ENCODE measurements at places on chromosomes 2 and 18.

- no peak for DNase-seq
These were observed 39.7 kb downstream of the C2orf76 start for GRCh38 chr2:119326938-119327337.

DNA sequence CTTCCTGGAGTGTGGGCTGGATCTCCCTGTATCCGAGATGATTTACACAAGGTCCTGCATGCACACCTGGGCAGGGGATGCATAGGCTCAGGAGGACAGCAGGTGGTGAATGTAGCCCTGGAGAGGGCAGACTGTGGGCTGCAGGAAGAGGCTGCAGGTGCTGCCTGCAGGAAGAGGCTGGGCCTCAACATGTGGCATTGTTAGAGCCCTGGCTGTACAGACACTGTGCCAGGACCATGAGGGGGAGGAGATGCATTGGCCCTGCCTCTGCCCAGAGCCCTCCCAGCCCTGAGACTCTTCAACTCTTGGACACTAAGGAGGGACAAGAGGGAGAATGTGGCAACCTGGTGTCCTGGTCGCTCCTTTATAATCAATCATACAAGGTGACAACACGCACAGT is 392.8 kb downstream of the TNS1 start:
- DNase-seq = no peak

- no peak for DNase-seq
These were observed 12.6 kb downstream of the MFSD2B start for GRCh38 chr2:24022324-24022974.

GRCh38 chr18:13328213-13328612 is 109.7 kb downstream of the LDLRAD4 start:
- DNase-seq = no peak

DNA sequence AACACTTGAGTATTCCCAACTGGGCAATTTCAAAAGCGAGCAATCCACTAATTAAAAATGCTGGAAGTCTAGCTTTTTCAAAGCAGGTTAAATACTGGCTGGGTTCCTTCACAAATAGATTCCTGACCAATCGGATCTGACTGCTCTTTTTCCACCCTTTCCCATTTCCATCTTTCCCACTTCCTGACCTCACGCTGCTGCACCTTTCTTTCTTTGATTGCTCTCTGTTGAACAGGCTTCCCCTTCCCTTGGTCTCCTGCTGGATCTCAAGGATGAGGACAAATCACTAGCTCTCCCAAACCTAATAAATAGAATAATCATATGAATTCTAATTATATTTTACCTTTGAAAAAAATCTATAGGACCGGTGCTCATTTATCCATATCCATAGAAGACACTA is 121.2 kb downstream of the TCF4 start:
- DNase-seq = no peak

DNA sequence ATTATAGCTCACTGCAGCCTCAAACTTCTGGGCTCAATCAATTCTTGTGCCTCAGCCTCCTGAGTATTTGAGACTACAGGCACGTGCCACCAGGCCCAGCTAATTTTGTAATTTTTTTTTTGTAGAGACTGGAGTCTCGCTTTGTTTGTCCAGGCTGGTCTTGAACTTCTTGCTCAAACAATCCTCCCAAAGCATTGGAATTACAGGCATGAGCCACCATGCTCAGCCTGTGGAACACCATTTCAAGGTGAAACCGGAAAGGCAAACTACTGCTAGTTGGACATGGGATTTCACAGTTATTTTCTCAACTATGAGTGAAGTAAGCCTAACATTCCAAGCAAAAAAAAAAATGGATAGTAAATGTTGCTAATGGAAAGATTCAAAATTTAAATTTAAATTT is 20.9 kb upstream of the TGIF1 start:
- no peak for DNase-seq

DNA sequence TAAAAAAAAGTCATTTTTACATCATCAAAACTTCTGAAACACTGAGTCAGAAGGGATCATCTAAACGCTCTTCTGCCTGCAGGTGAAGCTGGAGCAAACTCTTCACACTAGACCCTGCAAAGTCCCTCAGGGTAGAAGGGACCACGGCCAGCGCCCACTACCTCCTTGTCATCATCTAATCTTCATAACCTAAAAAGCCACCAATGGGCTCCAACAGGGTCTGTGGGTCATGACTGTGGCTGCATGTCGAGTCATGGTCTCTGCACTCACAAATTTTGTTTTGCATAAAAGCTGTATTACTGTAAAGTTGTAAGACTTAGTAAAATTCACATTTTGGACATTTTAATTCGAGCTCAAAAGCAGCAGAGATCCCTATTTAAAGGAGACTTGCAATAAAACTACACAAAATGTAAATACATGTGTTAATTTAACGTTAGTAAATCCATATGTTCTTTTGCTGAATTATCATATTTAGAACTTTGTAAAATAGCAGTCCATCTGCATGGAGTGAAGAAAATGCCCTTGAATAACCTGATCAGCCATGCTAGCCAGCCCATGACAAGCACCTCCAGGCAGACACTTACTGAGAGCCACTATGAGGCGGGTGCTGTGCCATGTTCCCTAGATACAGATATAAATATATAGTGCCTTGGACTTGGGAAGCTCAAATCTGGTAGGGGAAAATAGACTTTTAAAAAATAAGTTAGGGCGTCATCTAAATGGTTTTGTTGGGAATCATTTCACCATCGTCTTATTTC is 437.2 kb upstream of the LYPD1 start:
- no peak for DNase-seq

DNA sequence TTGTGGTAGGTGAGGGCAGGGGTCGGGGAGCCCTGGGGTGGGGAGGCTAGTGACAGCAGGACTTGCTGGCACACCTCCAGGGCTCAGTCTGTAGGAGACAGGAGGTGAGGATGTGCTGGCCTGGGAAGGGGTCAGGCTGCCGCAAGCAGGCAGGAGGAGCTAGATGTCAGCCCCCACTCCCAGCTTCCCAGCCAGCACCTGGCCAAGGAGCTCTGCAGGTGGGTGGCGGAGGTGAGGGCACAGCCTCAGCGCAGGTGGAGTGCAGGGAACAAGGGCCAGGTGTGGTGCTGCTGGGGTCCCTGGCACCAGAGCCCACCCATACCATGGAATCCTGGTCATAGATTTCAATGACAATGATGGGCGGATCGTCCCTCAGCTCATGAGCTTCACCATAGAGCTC is 2.9 kb downstream of the OTOF start:
- DNase-seq = no peak

- no peak for DNase-seq
These were observed 104.9 kb downstream of the C2orf74 start for GRCh38 chr2:61266632-61267505.

DNA sequence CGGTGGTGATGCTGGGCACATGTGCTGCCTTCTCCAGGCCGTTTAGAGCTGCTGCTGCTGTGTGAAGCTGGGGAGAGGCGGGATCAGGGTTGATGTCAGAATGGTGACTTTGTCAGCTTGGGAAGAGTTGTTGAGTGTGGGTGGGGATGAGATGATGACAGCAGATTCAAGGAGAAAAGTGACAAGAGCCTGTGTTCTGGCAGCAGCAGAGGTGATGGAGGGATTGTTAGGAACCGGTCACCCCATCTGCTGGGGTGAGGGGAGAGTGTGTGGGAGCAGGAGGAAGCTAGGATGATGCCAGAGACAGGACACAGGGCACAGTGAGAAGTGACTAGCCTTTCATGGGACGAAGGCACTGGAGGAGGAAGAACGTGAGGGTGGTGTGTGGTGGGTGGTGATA is 345.5 kb downstream of the RNF144A start:
- no peak for DNase-seq

GRCh38 chr2:29080886-29081743 is 6.8 kb upstream of the PCARE start:
- DNase-seq = no peak

Data from cortex of kidney (tissue), 1 donor.